H7 (cell line): ENCODE measurements at places on chromosomes 5 and 9. TPM values are rescaled to one million over a fixed set of nuclear protein-coding genes. Genes with fewer than 3 reads are reported as not detected.

MARVELD2 gene
- total RNA-seq, result 15.6 and 19.9 TPM in 2 replicates

GRCh38 chr9:131605770-131606590, 60.7 kb downstream of the PRRT1B start:
- DNase-seq, result no peak

GRCh38 chr9:97406620-97407177, 5.2 kb upstream of the TDRD7 start:
- DNase-seq, result no peak

DNA sequence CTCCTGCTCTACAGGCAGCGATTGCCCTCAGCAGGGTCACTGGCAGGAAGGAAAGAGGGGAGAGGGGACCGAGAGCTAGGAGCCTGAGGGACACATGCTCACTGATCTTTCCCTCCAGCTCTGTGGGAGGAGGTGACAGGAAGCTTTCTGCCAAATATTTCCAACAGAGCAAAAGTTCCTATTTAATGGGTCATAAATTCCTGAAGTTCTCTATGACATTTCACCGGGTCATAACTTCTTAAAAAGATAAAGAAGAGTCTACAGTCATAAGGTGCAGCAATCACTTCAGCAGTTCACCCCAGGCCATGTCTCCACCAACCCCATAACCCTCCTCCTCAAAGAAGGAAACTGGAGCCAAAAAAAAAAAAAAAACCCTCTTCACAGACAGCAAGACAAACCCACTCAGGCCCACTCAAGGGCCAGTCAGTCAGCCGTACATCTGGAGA, 481.1 kb downstream of the NR2F1-AS1 start:
- DNase-seq, result no peak

DNA sequence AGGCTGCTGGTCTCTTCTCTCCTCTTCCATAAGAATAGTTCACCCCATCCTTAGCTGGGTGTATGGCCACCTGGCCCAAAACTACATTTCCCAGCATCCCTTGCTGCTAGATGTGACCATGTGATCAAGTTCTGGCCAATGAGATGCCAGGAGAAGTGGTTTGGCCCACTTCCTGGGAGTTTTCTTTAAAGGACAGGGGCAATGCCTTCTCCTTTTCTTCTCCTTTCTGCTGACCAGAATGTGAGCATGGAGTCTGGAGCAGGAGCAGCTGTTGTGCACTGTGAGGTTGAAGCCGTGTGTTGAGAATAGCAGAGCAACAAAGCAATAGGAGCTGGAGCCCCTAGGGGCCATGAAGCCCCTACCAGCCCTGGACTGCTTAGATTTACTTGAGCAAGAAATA, 36.8 kb downstream of the C9orf50 start:
- DNase-seq, result peak; percentile 92

GRCh38 chr9:116504081-116504480, 183.0 kb upstream of the TRIM32 start:
- no peak for DNase-seq

- DNase-seq, result no peak
Observed at GRCh38 chr9:78857373-78858225, 560.7 kb downstream of the PSAT1 start.
